ENCODE measurements at places on chromosomes 12 and 14. TPM values are rescaled to one million over a fixed set of nuclear protein-coding genes. Genes with fewer than 3 reads are reported as not detected.
A peak's percentile ranks its signal among the peaks of the same experiment; 100 is the strongest.

- H3K4me1 ChIP-seq = no peaks in the 10 kb centered on the region
- H3K27me3 ChIP-seq = no peaks in the 10 kb centered on the region
- H3K36me3 ChIP-seq = no peaks in the 10 kb centered on the region
- no peak overlapping the region for H3K27ac ChIP-seq
Measured at GRCh38 chr14:67526676-67527459, 6.2 kb upstream of the PLEKHH1 start.

- DNase-seq = no peak
- H3K4me1 ChIP-seq = peaks cover 32% of the 10 kb centered on the region
- H3K27me3 ChIP-seq = no peaks in the 10 kb centered on the region
- no peak overlapping the region for H3K27ac ChIP-seq
Measured at GRCh38 chr14:93023039-93023438, 92.7 kb downstream of the ITPK1 start.

DNA sequence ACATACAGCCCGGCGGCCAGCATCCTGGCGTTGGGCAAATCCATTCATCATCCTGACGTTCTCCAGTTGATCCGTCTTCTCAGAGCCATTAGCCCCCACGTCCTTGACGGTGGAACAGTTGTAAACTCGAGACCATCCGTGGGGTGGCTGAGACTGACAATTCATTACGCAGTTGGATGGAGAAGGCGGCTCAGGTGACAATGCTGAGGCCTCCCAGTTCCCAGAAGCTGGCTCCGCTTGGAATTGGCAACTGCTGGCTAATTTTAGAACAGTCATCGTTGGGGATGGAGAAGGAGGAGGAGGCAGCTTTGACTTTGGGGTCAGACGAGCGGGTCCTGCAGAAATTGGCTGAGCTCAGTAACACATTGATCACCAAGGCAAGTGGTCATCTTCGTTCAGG is 186.5 kb downstream of the PHETA1 start:
- no peaks in the 10 kb centered on the region for H3K36me3 ChIP-seq
- DNase-seq = no peak
- no peak overlapping the region for H3K4me3 ChIP-seq
- no peaks in the 10 kb centered on the region for H3K27me3 ChIP-seq
- no peak overlapping the region for H3K27ac ChIP-seq
- peaks cover 32% of the 10 kb centered on the region for H3K4me1 ChIP-seq

GRCh38 chr12:53205747-53206419 is 1.2 kb downstream of the ITGB7 start:
- H3K4me1 ChIP-seq = peaks cover 31% of the 10 kb centered on the region
- H3K36me3 ChIP-seq = no peaks in the 10 kb centered on the region
- H3K27me3 ChIP-seq = no peaks in the 10 kb centered on the region
- peak overlapping the region; percentile 11 for H3K27ac ChIP-seq
- no peak for DNase-seq

DNA sequence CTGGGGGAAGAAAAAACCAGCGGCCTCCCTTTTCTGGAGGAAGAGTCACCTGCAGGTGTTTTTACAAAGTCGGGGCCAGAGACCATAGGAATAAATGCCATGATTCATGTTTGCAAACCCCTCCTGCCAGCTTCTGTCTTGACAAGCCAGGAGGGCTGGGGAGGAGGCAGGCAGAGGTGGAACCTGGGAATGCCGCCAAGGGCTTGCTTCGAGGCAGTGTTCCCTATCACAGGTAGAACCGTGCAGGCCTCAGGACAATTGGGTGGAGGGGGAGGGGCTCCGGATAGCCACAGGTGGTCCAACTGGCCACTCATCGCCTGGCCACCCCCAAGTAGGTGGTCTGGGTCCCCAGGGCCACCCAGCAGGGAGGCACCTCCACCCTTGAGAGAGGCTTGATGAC is 14.2 kb upstream of the DLK1 start:
- H3K4me3 ChIP-seq = no peak overlapping the region
- no peaks in the 10 kb centered on the region for H3K36me3 ChIP-seq
- no peaks in the 10 kb centered on the region for H3K27me3 ChIP-seq
- H3K27ac ChIP-seq = no peak overlapping the region
- no peak for DNase-seq

DNA sequence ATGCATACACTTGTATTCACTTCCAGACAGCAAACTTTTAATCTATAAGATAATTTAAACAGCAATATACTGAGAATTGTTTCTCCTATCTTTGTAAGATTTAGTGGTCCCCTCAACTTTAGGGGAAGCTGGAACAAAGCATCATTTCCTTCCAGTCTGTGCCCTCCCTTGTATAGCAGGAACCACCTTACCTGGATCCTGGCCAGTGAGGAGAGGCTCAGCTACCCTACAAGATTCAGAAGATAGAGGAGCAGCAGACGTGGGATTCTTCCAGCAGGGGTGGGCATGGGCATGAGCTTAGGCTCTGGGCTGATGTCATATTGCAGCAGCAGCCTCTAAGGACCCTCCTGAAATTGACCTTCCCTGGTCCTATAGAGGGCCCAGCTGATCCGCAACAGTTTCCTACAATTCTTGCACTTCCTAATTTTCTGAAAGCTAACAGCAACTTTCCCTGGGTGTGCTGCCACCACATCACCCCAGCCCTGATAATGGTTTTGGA is 21.3 kb downstream of the MOK start:
- no peaks in the 10 kb centered on the region for H3K27me3 ChIP-seq
- H3K4me1 ChIP-seq = no peaks in the 10 kb centered on the region
- H3K36me3 ChIP-seq = peaks cover 4% of the 10 kb centered on the region

DNA sequence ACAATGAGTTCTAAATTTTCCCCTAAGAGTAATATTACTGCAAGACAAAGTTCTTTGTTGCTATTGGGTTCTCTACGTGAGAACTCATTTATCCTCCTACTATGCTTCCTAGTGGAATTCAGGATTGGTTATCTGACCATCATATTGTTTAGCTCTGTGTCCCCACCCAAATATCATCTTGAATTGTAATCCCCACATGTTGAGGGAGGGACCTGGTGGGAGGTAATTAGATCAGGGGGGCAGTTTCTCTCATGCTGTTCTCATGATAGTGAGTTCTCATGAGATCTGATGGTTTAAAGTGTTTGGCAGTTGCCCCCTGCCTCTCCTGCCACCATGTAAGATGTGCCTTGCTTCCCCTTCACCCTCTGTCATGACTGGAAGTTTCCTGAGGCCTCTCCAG is 36.6 kb downstream of the GLIPR1L2 start:
- no peak overlapping the region for H3K4me3 ChIP-seq
- H3K4me1 ChIP-seq = no peaks in the 10 kb centered on the region
- H3K27me3 ChIP-seq = no peaks in the 10 kb centered on the region
- DNase-seq = no peak
- no peaks in the 10 kb centered on the region for H3K36me3 ChIP-seq

DNA sequence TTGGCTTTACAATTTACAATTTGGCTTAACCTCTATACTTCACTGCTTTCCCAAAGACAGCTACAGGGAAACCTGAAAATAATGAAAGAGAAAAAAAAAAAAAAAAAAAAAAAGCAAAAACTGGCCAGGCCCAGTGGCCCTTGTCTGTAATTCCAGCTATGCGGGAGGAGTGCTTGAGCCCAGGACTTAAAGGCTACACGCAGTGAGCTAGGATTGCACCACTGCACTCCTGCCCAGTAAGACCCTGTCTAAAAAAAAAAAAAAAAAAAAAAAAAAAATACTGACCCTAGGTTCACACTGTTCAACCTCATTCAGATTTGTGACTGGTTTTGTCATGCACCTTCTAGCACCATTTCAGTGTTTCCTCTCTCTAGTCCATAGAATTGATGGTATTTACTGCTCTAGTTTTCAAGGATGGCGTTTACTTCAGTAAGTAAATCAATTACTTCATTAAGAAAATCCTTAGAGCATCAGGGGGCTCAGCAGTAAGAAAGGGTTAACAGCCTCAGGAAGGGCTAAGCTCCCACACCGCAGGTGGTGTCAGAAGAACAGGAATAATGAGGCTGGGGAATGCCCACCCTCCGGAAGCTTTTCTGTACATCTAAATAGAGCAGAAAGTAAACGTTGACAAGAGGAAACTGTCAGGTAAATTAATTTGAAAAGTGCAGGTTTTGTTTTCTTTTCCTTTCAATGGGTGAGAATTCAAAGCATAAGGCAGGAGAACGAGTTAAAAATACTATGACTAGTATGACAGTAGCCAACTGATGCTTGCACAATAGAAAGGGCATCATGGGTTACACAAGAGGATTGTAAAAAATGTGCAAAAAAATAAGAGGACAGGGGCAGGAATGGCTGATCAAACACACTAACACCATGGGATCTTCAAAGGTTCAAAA is 115.0 kb upstream of the MDM1 start:
- H3K4me1 ChIP-seq = peaks cover 17% of the 10 kb centered on the region
- H3K27ac ChIP-seq = no peak overlapping the region
- H3K36me3 ChIP-seq = no peaks in the 10 kb centered on the region
- DNase-seq = no peak
- H3K4me3 ChIP-seq = no peak overlapping the region

DNA sequence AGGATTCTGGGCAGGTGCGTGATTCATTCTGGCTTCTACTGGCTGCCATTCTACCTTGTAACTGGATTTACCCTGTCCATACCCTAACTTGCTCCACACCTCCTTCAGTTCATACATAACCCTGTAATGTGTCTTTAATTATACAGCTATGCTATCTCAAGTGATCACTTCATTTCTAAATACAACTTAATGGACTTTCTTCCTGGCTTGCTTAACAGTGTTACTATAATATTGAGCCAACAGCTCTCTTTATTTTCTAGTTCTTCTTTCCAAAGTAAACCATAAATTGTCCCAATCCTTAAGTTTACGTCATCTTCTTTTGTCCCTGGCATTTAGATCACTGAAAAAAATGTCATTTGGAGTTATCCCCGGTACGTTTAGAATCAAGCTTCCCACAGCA is 75.9 kb upstream of the KCNJ8 start:
- H3K27ac ChIP-seq = no peak overlapping the region
- H3K4me1 ChIP-seq = no peaks in the 10 kb centered on the region
- no peak for DNase-seq
- H3K4me3 ChIP-seq = no peak overlapping the region

DNA sequence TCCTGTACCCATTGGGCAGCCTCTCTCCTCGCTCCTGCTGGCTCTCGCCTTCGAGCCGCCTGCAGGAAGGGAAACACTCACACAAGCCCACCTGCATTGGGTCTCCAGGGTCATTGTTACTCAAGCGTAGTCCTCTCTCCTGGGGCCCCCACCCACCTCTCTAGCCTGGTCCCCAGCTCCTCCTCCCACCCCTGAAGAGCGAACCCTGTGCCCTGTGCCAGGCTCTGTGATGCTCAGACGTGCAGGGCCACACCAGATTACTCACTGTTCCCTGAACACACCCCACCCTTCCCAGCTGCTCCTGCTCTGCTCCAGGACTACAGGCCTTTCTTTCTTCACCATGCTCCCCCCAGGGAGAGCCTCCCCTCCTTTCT is 88.1 kb downstream of the NINJ2 start:
- no peaks in the 10 kb centered on the region for H3K27me3 ChIP-seq
- no peak for DNase-seq

- no peaks in the 10 kb centered on the region for H3K4me1 ChIP-seq
- DNase-seq = no peak
- no peaks in the 10 kb centered on the region for H3K36me3 ChIP-seq
- peak overlapping the region; percentile 10 for H3K27ac ChIP-seq
- H3K4me3 ChIP-seq = no peak overlapping the region
Measured at GRCh38 chr12:28497889-28498411, 307.7 kb downstream of the CCDC91 start.

DNA sequence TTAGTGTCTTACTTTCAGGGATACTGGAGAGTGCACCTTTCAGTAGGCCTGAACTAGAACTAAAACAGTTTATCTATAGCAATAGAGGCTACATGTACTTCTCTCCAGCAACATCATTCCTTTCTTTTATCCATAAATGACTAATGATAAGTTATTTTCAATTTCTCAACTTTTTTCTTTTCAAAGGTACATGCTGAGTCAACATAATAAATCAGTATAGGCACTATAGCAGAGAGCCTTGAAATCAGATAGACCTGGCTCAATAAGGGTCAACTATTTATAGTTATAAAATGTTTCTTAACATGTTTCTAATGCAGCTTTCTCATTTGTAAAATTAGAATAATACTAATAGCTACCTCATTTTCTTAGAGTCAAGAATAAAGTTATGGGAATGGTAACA is 5.6 kb downstream of the IL22 start:
- no peak overlapping the region for H3K27ac ChIP-seq
- H3K4me1 ChIP-seq = peaks cover 19% of the 10 kb centered on the region
- H3K36me3 ChIP-seq = no peaks in the 10 kb centered on the region
- DNase-seq = no peak
- no peak overlapping the region for H3K4me3 ChIP-seq

DNA sequence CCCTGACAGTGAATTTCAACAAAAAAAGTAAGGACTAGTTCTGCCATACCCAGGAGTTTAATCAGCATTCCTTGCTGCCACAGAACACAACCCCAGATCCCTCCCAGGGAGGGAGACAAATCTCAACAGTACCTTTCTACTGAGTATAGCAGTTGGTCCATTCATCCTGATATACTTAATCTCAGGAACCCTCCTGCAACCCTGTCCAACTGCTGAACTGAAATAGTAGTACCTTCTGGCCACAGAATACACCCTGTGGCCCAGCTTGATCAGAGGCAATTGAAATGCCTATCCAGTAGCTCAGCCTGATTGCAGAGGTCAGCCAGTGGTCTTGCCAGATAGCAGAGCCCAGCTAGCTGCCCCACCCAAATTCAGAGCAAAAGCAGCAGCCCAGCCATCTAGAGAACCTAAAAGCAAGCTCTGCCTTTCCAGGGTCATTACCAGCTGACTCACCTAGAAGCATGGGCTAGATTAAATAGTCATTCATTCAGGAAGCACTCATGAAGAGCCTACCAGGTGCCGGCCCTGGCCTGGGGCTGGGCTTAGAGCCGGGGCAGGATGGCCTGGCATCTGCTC is 40.0 kb upstream of the RHOJ start:
- no peaks in the 10 kb centered on the region for H3K4me1 ChIP-seq
- H3K27me3 ChIP-seq = no peaks in the 10 kb centered on the region
- no peak overlapping the region for H3K4me3 ChIP-seq
- H3K27ac ChIP-seq = no peak overlapping the region

GRCh38 chr12:73308079-73308478 is 1035.9 kb downstream of the TRHDE start:
- H3K27me3 ChIP-seq = no peaks in the 10 kb centered on the region
- H3K4me3 ChIP-seq = no peak overlapping the region
- H3K27ac ChIP-seq = no peak overlapping the region
- no peaks in the 10 kb centered on the region for H3K36me3 ChIP-seq
- DNase-seq = no peak

The TGM1 gene
- 269 TPM for total RNA-seq

The PRB2 gene
- not detected for total RNA-seq

The NFATC4 gene
- 47.9 TPM for total RNA-seq

The PLA2G1B gene
- total RNA-seq = not detected

The MEG3 gene
- 126 TPM for total RNA-seq

The SERPINA10 gene
- not detected for total RNA-seq

The CLEC1B gene
- total RNA-seq = not detected

The TEX52 gene
- not detected for total RNA-seq

The TOMM20L gene
- total RNA-seq = not detected

The TBPL2 gene
- total RNA-seq = not detected

The TMPO gene
- 103 TPM for total RNA-seq

The GPR132 gene
- total RNA-seq = 9.1 TPM

The KRT2 gene
- 2.0 TPM for total RNA-seq

The PPFIA2 gene
- total RNA-seq = 5.2 TPM

The NABP2 gene
- 20.4 TPM for total RNA-seq

Data from vagina (tissue), 2 donors.